H9 (cell line): ENCODE measurements at places on chromosomes 5 and 9.

DNA sequence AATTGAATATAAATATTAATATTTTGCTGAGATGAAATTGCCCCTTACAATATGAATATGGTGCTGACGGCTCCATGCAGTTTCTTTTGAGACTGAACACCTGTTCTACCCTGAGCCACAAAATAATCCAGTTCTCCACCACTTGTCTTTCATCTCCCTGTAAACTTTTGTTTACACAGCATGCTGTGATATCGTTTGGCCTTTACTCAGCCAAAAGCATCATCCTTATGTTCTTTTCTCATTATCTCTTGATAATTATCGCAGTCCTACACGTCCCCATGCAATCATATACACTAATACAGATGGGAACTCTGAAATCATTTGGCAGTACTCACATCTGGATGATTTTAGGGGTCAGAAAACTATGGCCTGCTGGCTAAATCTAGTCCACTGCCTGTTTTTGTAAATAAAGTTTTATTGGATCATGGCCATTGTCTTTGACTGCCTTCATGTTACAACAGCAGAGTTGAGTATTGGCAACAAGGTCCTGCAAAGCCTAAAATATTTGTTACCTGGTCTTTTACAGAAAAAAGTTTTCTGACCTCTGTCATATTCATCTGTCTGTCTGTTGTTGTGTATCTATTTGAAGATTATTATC lies 53.3 kb downstream of the AOPEP start:
- no peak for DNase-seq

DNA sequence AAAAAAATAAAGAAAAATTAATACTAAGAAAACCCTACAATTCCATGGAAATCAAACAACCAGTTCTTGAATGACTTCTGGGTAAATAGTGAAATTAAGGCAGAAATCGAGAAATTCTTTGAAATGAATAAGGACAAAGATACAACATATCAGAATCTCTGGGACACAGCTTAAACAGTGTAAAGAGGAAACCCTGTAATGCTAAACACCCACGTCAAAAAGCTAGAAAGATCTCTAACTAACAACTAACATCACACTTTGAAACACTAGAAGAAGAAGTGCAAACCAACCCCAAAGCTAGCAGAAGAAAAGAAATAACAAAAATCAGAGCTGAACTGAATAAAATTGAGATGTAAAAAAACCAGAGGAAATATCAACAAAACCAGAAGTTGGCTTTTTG lies 114.6 kb upstream of the CD180 start:
- DNase-seq, result no peak

GRCh38 chr9:135559606-135560005 lies 1.9 kb upstream of the PAEP start:
- DNase-seq, result no peak

DNA sequence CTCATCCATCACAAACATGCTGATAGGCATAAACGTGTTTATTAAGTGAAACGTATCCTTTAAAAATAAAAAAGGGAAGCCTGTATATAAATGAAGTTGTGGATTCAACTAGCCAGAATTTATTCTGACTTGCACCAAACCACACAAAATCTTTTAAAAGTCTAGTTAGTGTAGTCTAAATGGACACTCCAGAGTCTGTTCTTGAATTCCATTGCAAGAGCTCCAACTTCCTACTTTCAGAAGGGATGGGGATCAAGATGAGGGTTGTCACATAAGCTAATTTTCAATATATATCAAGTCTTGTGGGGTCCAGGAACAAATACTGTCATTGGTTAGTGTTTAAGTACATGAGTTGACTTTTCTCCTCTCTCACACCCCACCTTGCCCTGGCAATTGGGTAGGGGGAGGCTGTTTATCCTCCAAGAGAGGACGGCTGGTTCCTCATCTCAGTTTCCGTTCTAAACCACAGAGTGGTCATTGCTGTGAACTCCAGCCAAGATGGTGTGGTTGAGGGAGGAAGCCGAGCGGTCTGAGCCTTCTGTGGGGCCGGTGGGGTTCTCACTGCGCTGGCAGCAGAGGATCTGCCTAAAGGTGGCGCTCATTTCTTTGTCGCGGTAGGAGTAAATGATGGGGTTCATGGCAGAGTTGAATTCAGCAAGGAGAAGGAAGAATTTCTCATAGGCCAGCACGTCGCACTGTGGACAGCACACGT lies 163.2 kb downstream of the LPAR1 start:
- DNase-seq, result peak; percentile 83

DNA sequence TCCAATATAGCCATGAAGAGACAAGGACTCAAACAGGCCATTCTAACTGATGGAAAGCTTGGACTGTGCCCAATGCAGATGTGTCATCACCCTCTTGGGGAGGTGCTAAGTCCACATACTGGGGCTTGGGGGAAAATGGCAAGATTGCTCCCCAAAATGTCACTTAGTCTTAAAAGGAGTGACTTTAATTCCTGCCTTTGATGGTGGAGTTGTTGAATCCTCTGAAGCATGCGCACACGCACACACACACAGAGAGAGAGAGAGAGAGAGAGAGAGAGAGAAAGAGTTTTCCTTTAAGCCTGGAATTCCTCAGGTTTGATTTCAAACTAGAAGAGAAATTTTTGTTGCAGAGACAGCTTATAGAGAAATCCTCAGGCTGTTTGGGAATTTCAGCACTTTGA lies 161.9 kb upstream of the GAS1 start:
- DNase-seq, result no peak

DNA sequence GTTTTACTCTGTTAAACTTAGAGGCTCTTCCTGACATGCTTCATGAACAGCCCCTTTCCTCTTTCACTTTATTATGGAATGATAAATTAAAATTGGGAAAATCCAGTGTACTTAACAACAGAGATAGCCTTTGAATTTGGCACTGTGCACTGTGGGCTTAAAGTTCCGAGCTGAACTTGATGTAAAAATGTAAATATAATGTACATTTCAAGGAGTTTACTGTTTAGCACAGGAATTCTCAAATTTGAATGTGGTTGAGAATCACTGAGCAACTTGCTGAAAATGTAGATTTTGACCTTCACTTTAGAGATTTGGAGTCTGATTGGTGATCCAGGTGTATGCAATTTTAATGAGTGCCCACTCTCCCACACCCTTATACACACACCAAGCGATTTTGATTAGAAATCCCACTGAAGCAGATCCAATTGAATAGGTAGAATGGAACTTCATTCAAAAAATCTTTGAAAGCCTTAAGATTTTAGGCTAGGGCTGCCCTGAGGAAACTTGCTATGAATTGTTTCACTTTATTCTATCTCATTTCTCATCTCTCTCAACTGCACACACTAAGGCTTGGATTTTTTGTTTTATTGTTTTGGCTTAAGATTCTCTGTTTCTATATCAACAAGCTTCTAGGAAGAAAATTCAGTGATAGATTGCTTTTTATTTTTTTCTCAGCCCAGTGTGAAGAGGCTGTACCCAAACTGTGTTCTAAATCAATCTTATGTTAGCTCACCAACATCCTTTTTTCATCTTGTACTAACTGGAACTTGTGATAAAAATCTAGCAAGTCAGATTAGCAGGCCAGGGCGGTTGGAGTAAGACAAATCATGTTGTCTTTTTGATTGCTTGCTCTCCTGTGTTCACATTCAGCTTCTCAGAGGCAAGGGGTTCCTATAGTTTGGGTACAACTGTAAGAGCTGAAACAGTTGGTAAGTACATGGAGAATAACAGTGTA lies 22.9 kb downstream of the NUDT12 start:
- no peak for DNase-seq
